ENCODE measurements at places on chromosomes 13 and 19.

DNA sequence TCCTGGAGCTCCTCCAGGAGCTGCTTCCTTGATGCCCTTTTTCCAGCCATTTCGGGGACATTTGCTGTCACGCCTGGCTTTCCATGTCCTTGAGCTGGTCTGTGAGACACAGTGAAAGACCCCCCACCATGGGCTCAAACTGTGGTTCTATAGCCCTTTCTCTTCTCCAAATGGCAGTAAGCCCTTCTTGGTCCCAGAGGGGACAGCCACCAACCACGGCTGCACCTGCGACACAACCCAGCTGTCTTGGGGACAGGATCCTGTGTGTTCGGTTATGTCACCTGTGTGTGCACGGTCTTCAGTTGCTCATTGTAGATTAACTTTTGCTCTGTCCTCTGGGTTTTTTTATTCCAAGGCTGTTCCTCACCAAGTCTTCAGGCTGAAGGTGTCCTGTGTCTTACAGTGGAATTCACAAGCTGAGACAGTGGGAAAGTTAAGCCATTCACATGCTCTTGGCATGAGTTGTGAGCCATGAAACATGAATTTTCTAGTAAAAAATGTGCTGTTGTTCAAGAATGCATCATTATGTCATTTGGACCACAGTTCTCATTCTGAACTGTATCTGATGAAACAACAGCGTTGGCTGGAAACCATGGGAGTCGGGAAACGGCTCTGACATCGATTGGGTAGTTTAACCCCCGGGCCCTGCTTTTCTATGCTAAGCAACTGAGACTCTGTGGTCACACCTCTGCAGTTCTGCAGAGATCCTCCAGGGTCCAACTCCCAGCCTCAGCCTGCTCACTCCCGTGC is 129.5 kb upstream of the MCF2L start:
- peak; percentile 30 for DNase-seq

DNA sequence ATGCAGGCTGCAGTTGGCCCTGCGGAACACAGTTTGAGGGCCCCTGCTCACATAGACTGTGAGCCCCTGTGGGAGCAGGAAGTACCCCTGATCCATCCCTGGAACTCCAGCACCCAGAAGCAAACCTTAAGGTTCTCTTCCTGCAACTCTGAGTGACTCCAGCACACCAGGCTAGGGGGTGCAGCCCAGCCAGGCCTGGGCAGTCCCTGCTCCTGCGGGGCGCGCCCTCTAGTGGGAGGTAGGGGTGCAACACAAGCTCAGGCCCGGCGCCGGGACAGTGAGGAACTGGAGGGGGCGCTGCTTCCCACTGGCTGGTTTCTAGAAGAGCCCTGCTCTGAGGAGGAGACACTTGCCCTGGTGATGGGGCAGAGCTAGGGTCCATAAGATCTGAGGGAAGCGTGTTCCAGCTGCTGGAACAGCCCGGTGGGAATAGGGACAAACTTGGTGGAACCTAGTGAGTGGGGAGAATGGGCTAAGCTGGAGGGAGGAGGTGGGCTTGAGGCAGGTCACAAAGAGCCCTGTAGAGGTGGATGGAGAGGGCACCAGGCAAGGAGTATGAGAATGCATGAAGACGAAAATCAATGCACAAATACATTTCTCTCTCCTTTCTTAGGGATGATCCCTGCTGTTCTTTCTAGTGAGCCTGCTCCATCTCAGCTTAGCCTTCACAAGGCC is 5.0 kb downstream of the ZSCAN5A start:
- peak; percentile 58 for DNase-seq

GRCh38 chr19:33823341-33823740 is 26.7 kb downstream of the KCTD15 start:
- DNase-seq: no peak

- DNase-seq: no peak
Observed at GRCh38 chr19:30540761-30541160, 168.6 kb downstream of the ZNF536 start.

DNA sequence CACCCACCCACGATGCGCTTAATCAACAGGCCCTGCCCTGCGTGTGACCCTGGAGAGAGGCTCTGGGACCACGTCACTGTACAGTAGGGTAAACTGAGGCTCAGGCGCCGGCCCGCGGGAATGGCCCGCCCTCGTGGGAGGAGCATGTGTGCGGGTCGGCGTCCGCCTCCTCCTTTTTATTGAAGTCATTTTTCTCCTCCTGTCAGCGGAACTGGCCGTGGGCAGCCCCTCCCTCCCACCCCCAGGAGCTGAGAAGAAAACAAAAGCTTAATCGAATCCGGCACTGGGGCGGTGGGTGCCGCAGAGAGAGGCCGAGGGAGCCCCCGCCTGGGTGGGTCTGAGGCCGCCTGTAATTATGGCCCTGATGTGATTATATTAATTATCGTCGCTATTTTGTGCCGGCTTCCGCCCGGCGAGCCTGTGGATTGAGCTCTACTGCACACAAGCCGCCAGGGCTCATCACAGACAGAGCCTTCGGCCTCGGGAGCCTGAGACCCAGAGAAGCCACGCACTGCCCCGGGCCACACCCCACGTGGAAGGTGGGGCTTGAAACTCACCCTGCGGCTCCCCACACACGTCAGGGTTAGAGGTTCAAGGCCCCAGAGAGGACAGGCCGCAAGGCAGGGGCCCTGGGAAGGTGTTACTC is 7.0 kb downstream of the C2CD4C start:
- DNase-seq: no peak

DNA sequence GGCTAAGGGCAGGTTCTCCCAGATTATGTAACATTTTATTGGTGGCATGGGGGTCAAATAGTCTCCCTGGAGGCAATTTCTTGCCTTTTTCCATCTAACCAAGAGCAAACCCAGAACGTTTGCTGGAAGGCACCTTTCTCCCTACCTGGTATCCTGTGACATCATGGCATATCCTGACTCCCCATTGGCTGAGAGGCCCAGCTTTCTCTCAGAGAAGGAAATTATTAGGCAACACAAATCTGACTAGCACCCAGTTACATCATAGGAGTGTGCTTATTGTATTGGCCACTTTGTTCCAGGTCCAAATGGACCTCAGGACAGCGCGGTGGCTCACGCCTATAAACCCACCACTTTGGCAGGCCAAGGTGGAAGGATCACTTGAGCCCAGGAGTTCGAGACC is 13.0 kb downstream of the NTN5 start:
- no peak for DNase-seq

- DNase-seq: no peak
Observed at GRCh38 chr19:29400917-29401711, 124.7 kb upstream of the VSTM2B start.

DNA sequence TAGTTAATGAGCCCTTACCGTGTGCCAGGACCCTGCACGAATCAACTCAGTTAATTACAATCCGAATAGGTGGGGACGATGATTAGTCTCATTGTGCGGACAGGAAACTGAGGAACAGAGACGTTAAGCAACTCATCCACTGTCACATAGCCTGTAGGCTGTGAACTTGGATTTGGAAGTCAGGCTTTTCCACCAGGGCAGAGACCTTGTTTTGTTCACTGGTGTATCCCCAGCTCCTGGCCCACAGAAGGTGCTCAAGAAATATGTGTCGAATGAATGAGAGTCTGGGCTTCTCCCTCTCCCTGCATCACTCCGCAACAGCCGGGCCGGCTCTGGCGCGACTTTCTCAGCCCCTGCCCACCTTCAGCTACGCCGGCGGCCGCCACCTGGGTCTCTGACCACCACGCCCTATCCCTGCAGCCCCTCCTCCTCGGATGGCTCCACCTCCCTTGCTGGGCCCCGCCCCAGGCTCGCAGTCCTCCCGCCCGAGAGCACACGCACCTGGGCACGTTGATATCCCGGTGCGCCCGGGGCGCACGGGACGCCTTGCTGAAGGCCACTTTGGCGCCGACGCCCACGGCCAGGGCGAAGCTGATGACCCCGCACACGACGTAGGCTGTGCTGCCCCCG is 1.3 kb downstream of the SHISA7 start:
- no peak for DNase-seq

GRCh38 chr13:112452380-112453206 is 76.4 kb downstream of the SPACA7 start:
- no peak for DNase-seq

GRCh38 chr19:32165750-32166149 is 179.7 kb upstream of the ZNF507 start:
- no peak for DNase-seq

- no peak for DNase-seq
Observed at GRCh38 chr13:98941126-98941525, 36.7 kb downstream of the DOCK9 start.

- DNase-seq: no peak
Observed at GRCh38 chr13:21550918-21551317, 53.1 kb downstream of the MICU2 start.

- DNase-seq: no peak
Observed at GRCh38 chr13:100506600-100507422, 81.8 kb downstream of the GGACT start.

DNA sequence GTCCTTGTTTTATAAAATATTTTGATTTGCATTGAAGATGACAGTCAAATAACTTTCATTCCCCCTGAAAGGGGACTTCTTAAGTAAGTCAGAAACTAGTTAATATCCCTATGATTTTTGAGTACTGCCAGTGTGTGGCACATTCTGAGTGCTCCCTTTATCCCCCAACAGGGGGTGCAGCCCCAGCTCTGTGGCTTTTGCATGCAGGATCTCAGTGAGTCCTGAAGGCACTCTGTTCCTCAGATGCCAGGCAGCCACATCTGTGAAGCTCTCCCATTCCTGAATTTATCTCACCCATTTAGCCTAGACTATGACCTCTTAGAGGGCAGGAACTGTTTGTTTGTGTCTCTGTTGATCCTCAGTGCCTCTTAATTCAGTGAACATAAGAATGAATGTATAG is 123.1 kb downstream of the CDK8 start:
- DNase-seq: peak; percentile 5

DNA sequence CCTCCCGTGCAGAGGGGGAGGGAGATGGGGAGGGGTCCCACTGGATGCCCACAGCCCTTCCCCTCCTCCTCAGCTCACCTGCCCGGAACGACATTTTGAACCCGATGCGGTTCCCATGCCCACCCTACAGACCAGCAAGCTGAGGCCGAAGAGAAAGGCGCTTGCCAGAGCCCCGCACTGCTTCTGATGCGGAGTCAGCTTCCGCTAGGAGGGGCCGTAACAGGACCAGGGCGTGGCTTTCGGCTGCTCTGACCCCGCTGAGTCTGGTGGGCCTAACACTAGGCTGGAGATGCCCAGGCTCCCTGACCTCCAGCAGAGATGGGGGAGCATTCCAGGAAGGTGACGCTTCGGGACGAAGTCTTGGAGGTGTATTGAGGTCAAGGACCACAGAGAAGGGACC is 6.7 kb downstream of the ONECUT3 start:
- no peak for DNase-seq

- no peak for DNase-seq
Observed at GRCh38 chr19:40550951-40551350, 25.7 kb upstream of the SHKBP1 start.

- no peak for DNase-seq
Observed at GRCh38 chr13:44662515-44662914, 86.4 kb upstream of the TSC22D1 start.

GRCh38 chr13:61286148-61286745 is 129.4 kb downstream of the PCDH20 start:
- DNase-seq: no peak

- no peak for DNase-seq
Observed at GRCh38 chr13:73364736-73365135, 305.9 kb downstream of the KLF5 start.

GRCh38 chr19:17720440-17720839 is 1.2 kb downstream of the MAP1S start:
- DNase-seq: no peak

DNA sequence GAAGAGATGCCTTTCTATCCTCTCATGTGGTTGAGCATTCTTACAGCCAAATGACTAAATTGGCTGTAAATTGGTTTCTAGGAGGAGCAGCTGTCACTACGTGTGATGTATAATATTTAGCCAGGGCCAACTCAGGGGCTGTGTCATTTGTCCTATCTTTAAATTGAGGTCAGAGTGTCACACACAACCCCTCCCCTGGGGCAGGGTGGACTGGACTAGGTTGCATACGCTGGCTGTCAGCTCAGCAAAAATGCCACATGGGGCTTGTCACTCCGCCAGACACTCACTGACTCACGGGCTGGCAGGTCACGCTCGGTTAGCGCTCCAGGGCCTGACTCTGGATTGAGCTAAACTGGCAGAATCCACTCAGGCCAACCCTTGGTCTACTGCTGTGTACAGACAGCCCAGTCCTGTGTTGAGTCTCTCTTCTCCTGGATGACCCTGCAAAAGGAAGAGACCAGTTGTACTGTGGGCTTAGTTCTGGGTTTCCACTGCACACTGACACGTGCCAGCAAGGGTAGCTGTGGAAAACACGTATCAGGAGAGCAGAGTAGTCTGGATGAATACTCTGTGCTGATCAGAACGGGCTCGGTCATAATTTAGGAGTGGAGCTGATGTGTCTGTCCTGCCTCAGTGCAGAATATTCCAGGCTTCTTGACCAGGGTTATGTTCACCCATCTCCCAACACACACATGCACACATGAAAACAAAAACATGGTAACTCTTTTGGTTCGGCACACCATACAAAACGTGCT is 29.1 kb downstream of the SHISA2 start:
- peak; percentile 13 for DNase-seq

GRCh38 chr19:39138221-39139211 is 12.9 kb downstream of the PAK4 start:
- DNase-seq: no peak

- no peak for DNase-seq
Observed at GRCh38 chr13:27199696-27200095, 28.1 kb upstream of the USP12 start.

- DNase-seq: no peak
Observed at GRCh38 chr13:50613356-50613831, 230.1 kb downstream of the DLEU7 start.

DNA sequence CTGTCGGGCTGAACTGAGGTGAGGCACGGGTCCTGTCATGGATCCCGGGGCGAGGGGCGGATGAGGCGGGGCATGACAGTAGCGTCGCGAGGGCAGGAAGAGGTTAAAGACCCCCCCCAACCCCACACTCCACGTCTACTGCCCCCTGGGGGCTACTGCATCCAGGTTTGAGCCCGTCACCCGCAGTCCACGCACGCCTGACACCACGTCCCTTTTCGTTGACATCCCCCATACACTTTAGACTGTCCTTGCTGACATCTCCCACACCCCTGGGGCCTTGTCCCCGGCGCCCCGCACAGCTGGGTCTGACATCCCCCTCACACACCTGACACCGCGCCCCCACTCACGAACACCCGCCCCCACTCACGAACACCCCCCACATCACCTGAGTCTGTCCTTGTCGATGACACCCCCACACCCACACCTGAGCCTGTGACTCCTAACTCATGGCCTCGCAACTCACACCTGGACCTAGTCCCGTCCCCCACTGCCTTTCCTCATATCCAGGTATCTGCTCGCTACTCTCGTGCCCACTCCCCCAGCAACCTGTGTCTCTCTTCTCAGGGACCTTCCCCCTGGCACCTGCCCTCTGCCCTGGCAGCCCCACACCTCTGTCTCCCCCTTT is 416 bp downstream of the SLC25A42 start:
- no peak for DNase-seq

- peak; percentile 21 for DNase-seq
Observed at GRCh38 chr13:108963846-108964600, 334.6 kb downstream of the MYO16 start.

- DNase-seq: no peak
Observed at GRCh38 chr19:10363789-10364281, 16.5 kb downstream of the TYK2 start.

- DNase-seq: no peak
Observed at GRCh38 chr19:29439688-29440550, 85.9 kb upstream of the VSTM2B start.

- no peak for DNase-seq
Observed at GRCh38 chr13:44272692-44273091, 100.9 kb upstream of the SERP2 start.

Data from hepatic stellate cell (primary cell).